ENCODE measurements at places on chromosomes 11 and 22.

DNA sequence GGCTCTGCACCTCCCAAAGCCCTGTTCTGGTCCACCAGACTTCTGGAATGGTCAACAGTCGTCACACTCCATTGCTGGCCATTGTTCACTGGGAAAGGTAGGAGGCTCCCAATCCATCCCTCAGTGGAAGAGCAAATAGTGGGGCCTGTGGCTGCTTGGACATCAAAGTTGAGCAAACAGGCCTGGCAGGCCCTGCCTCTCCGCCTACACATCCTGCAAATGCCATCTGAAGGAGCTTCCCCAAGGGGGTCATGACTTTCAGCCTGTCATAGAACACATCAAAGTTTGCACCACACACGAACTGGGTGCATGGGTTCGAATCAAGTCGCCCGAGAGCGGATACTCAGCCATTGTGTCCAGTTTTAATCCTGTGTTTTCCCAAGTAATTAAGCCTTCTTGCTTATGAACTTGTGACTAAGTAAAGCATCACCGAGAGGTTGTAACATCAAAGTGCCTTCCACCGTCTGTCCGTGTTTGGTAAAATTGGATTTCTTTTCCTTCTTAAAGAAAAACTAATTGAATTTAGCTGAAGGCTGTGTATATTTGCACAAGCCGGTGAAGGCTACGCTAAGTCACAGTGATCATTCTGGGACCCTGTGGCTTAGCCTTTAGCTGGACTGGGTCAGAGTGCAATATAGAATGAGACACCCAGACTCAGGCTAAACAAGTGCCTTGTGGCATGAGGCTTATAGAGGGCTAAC lies 36.1 kb downstream of the CLPB start:
- H3K27me3 ChIP-seq: no peaks in the 10 kb centered on the region
- H3K27ac ChIP-seq: no peak overlapping the region
- no peak for DNase-seq
- H3K4me1 ChIP-seq: no peaks in the 10 kb centered on the region

DNA sequence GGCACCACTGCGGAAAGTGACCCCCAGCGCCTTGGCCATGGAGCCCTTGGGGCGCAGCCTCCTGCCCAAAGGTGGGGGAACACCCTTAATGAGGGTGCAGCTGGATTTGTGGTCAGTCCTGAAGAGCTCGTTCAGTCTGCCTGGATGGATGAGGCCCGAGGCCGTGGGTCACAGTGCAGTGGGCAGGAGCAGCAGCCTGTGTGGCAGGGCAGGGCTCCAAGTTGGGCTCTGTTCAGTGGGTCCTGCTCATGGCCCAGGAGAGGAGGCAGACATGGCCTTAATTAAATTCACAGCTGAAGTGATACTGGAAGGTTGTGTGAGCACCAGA lies 33.3 kb downstream of the FAM83F start:
- no peaks in the 10 kb centered on the region for H3K36me3 ChIP-seq
- H3K4me1 ChIP-seq: no peaks in the 10 kb centered on the region
- H3K27ac ChIP-seq: no peak overlapping the region
- H3K4me3 ChIP-seq: no peak overlapping the region

GRCh38 chr11:61056571-61056970 lies 45.7 kb upstream of the CD5 start:
- peaks cover 6% of the 10 kb centered on the region for H3K36me3 ChIP-seq
- no peaks in the 10 kb centered on the region for H3K27me3 ChIP-seq
- H3K27ac ChIP-seq: no peak overlapping the region
- peaks cover 34% of the 10 kb centered on the region for H3K4me1 ChIP-seq
- DNase-seq: no peak

DNA sequence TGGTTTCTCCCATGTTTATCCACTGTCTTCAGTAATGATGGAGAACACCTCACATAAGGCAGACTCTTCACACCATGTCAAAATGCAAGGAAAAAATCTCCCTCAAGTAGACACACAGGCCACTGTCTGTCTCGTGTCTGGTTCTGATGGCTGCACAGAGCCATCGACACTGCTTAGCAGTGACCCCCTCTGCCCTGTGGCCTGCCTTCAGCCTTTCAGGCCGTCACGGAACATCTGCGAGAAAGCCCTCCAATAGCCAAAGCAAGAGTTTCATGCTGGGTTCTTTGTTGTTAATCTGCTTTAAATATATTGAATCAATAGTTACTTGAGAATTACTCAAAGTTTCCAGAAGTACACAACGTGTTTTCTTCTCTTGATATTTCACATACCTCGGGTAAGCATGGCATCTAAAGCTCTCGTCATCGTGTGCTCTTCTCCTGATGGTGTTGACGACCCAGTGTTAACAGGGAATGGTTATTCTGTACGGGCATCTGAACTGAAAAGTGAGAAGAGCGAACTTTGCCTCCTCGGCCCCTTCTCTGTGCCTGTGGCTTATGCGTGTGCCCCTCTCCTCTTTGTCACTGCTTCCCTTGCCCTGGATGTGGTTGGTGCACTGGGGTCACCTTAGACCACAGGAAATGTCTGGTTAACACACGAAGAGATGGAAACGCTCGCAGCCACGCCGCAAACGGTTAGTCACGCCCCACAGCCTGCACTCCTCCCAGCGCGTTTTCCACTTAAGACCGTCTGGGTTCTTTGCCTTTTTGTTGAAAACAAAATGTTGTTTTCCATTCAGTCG lies 33.4 kb upstream of the CTTN start:
- no peaks in the 10 kb centered on the region for H3K27me3 ChIP-seq
- H3K36me3 ChIP-seq: peaks cover 23% of the 10 kb centered on the region
- DNase-seq: peak; percentile 27
- peaks cover 22% of the 10 kb centered on the region for H3K4me1 ChIP-seq
- H3K4me3 ChIP-seq: peak overlapping the region; percentile 74

- H3K4me1 ChIP-seq: peaks cover 15% of the 10 kb centered on the region
- no peak for DNase-seq
- H3K36me3 ChIP-seq: peaks cover 38% of the 10 kb centered on the region
- H3K27me3 ChIP-seq: no peaks in the 10 kb centered on the region
- no peak overlapping the region for H3K27ac ChIP-seq
These were observed 60.4 kb downstream of the SFI1 start for GRCh38 chr22:31556627-31557203.

DNA sequence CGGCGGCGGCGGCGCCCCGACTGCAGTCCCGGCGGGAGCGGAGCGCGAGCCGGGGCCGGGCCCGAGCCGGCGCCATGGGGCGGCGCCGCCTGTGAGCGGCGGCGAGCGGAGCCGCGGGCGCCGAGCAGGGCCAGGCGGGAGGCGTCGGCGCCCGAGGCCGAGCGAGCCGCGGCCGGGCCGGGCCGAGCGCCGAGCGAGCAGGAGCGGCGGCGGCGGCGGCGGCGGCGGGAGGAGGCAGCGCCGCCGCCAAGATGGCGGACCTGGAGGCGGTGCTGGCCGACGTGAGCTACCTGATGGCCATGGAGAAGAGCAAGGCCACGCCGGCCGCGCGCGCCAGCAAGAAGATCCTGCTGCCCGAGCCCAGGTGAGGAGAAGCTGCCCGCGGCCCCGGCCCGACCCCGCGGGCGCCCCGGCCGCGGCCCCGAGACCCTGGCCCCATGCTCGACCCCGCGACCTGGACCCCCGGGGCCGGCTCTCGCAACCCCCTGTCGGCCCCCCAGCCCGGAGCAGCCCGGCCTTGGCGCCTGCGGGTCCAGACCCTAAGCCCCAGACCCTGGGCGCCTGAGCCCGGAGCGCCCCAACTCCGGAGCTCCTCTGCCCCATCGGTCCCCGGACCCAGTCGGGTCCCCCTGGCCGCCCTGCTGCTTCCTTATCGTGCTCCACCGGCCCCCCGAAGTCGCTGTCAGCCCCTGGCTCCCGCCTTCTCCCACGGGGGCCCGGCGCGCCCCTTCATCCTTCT lies at the start of gene GRK2:
Gene GRK2, plus strand, starts transcription at position 25 of the 739 bp plus-strand sequence. Its CDS starts 227 bp downstream, at position 252.
- no peaks in the 10 kb centered on the region for H3K27me3 ChIP-seq
- peak within 1 kb of the TSS; percentile 99 for H3K4me3 ChIP-seq
- peaks cover 51% of the 10 kb centered on the region for H3K36me3 ChIP-seq
- DNase-seq: no peak
- peaks cover 74% of the 10 kb centered on the region for H3K4me1 ChIP-seq

- H3K4me3 ChIP-seq: no peak overlapping the region
- H3K4me1 ChIP-seq: no peaks in the 10 kb centered on the region
These were observed 25.2 kb downstream of the CWC15 start for GRCh38 chr11:94948070-94948617.

DNA sequence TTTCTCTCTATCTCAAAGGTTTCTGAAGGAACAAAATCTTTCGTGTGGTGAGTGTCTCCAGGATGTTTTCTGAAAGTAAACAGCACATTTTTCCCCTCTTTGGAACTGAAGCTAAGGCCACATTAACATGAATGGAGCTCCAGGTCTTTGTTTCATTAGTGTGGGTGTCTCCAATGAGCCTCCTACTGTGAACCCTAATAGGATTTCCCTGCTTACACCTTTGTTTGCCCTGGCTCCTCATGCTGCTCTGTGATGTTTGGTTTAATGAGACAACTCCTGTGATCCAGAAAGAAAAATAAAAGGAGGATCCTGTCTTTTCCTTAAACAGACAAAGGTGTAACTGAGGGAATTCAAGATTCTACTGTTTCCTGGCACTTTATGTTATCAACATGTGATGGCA lies 76.9 kb upstream of the SLC6A5 start:
- H3K27me3 ChIP-seq: peaks cover 20% of the 10 kb centered on the region
- DNase-seq: no peak
- H3K36me3 ChIP-seq: no peaks in the 10 kb centered on the region
- H3K4me3 ChIP-seq: no peak overlapping the region
- H3K4me1 ChIP-seq: no peaks in the 10 kb centered on the region

- no peaks in the 10 kb centered on the region for H3K36me3 ChIP-seq
- no peak overlapping the region for H3K4me3 ChIP-seq
- DNase-seq: no peak
- no peak overlapping the region for H3K27ac ChIP-seq
These were observed 983.9 kb upstream of the CNTN5 start for GRCh38 chr11:98036810-98037209.

GRCh38 chr11:2328656-2329354 lies 27.0 kb downstream of the TSPAN32 start:
- no peak overlapping the region for H3K27ac ChIP-seq
- no peak overlapping the region for H3K4me3 ChIP-seq
- H3K27me3 ChIP-seq: peaks cover 55% of the 10 kb centered on the region

GRCh38 chr11:125448136-125448535 lies 47.9 kb downstream of the FEZ1 start:
- peaks cover 3% of the 10 kb centered on the region for H3K36me3 ChIP-seq
- H3K27me3 ChIP-seq: peaks cover 18% of the 10 kb centered on the region
- no peak for DNase-seq
- peaks cover 6% of the 10 kb centered on the region for H3K4me1 ChIP-seq
- H3K27ac ChIP-seq: no peak overlapping the region

GRCh38 chr11:96267001-96267495 lies 75.9 kb downstream of the MAML2 start:
- peaks cover 71% of the 10 kb centered on the region for H3K4me1 ChIP-seq
- H3K27me3 ChIP-seq: no peaks in the 10 kb centered on the region
- H3K4me3 ChIP-seq: peak overlapping the region; percentile 62

GRCh38 chr11:88521799-88522201 lies 184.3 kb upstream of the CTSC start:
- H3K4me1 ChIP-seq: no peaks in the 10 kb centered on the region
- no peak for DNase-seq
- H3K27ac ChIP-seq: no peak overlapping the region
- H3K4me3 ChIP-seq: no peak overlapping the region

DNA sequence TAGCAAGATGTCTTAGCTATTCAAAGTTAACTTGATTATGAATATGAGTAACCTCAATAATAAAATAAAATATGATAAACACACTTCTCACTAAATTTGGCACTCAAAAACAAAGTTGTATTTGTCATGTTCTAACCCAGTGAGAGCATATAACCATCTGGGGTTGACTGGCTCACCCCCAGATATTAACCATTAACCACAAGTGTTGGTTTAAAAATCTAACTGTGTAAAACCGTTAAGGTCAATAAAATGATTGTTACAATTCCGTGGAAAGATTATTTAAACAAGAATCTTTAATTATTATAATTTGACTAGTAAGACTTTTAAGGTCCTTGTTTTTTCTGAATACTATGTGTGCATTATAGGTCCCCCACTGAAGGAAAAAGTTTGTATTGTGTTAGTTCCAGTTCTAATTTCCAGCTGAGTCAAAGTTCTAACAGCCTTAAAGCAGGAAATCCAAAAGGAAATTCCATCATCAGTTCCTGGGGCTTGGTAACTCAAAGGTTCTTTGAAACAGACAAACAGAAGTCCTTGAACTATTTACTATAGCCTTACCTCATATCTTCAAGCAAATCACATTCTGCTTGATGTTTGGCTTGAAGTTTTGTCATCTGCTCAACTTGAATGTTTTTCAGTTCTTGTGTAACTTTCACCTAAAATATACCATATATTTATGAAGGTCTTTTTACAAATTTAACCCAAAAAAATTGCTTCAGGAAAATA lies 2.5 kb downstream of the FCHSD2 start:
- no peak for DNase-seq
- peaks cover 38% of the 10 kb centered on the region for H3K36me3 ChIP-seq
- H3K4me3 ChIP-seq: peak overlapping the region; percentile 88
- H3K27ac ChIP-seq: peak overlapping the region; percentile 96
- H3K4me1 ChIP-seq: peaks cover 46% of the 10 kb centered on the region

DNA sequence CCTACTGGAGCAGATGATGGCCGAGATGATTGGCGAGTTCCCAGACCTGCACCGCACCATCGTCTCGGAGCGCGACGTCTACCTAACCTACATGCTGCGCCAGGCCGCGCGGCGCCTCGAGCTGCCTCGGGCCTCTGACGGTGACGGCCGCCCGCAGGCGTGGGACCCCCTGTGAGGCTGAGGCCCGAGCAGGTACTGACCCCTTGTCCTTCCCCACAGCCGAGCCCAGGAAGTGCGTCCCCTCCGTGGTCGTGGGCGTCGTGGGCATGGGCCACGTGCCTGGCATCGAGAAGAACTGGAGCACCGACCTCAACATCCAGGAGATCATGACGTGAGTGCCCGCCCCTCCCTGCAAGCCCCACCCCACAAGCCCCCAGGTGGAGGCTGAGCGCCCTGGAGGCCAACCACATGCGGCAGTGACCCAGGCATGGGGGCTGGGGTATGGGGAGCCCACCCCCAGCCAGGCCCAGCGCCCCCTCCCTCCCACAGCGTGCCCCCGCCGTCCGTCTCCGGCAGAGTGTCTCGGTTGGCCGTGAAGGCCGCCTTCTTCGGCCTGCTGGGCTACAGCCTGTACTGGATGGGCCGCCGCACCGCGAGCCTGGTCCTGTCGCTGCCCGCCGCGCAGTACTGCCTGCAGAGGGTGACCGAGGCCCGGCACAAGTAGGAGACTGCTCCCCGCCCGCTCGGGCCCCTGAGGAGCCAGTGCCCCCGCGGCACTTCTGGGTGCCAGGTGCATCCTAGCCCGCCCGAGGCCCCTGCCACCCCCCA lies 2.8 kb upstream of the SELENOO start:
- H3K27me3 ChIP-seq: no peaks in the 10 kb centered on the region
- peaks cover 13% of the 10 kb centered on the region for H3K4me1 ChIP-seq
- DNase-seq: no peak
- H3K36me3 ChIP-seq: peaks cover 21% of the 10 kb centered on the region

All from central memory CD8-positive, alpha-beta T cell (primary cell).